ENCODE measurements at places on chromosomes 1 and 21.

GRCh38 chr1:223337174-223337869 is 26.7 kb downstream of the SUSD4 start:
- H3K27ac ChIP-seq, result no peak overlapping the region
- no peaks in the 10 kb centered on the region for H3K27me3 ChIP-seq
- peaks cover 13% of the 10 kb centered on the region for H3K4me1 ChIP-seq
- no peaks in the 10 kb centered on the region for H3K36me3 ChIP-seq

DNA sequence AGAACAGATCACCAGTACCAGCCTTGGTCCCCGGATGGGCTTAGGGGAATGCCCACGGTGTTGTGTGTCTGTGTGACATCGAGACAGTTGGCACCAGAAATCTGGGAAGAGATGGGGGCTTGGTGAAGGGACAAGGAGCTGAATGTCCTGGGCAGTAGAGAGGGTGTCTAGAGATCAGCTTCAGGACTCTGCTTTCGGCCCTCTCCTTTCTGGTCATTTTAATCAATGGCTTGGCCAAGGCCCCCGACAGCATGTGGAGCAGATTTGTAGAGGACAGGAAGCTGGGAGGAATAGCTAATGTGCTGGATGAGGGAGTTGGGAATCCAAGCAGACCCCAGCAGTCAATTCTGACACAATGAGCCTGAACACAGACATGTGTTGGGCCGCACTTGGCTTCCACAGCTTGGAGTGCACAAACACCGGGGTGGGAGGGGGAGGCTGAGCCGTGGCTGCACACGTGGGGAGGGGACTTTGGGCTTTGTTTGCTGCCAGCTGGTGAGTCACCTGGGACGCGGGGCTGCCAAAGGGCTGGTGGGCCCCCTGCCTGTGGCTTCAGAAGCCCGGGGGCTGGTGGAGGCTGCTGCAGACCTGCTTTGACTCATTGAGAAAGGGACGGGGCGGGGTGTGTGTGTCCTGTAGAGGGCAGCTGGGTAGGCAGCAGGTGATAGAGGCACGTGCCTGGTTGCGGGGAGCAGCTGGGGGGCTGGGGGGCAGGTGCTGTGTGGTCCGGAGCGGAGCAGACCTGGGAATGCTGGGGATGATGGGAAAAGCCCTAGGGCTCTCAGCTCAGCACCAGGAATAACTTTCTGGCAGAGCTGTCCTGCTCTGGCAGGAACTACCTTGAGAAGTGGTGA is 20.9 kb downstream of the SLC1A7 start:
- DNase-seq, result peak; percentile 84
- no peak overlapping the region for H3K27ac ChIP-seq
- H3K27me3 ChIP-seq, result no peaks in the 10 kb centered on the region
- H3K4me1 ChIP-seq, result peaks cover 38% of the 10 kb centered on the region
- no peaks in the 10 kb centered on the region for H3K36me3 ChIP-seq
- H3K4me3 ChIP-seq, result no peak overlapping the region

DNA sequence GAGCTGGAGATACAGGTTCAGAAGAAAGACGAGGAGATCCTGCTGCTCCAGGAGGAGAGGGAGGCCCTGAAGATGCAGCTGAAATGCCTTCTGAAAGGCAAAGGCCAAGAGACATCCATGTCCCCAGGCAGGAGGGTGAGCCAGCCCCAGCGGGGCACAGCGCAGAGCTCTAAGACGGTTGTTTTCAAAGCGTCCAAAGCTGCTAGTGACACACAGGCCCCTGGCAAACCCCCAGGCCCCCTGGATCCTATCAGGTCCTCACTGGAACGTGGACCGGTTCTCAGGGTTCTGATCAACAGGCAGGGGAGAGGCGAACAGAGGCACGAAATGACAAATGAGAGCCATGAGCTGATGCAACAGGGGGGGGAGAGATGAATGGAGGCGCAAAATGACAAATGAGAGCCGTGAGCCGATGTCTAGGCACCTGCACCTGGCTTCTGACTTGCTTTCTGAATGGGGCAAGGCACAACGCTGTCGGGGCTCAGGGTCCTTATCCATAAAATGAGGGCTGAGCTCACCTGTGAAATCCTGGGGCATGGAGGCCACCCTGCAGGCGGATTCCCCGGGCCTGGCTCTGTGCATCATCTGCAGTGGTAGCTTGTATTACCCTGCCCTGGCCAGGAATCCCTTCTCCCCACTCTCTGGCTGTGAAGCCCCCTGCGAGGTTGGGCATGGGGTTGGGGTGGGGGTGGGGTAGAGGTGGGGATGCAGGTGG is 9.2 kb downstream of the CCDC27 start:
- H3K36me3 ChIP-seq, result no peaks in the 10 kb centered on the region
- H3K27ac ChIP-seq, result no peak overlapping the region
- H3K4me3 ChIP-seq, result no peak overlapping the region
- no peak for DNase-seq
- H3K27me3 ChIP-seq, result peaks cover 2% of the 10 kb centered on the region

DNA sequence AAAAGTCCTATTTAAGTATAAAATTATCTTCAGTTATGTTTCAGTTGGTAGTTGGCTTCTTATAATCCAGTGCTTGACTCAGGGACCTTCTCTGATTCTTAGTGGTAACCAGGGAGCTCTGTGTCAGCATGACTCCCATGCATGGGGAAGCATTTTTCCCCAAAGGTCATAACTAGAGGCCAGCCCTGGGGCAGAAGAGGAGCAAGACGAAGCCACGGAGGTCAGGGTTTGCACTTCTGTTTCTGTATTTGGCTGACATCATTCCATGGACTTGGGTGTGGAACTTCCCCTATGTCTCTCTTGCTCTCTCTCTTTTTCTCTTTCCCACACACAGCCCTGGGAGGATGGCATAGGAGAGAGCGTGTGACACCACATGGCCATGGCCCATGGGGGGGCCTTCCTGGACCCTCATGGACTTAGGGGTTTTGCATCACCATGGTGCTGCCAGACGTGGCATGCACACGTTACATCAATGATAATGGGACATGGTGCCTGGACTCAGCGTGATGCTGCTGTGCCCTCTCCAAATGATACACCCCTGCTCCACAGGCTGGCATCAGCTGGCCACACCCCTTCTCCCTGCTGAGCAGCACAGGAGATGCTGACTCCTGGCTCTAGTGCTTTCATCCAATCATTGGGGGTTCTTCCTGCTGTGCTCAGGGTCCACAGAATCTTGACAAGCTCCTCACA is 260.5 kb downstream of the KCNJ6 start:
- no peak overlapping the region for H3K4me3 ChIP-seq
- no peaks in the 10 kb centered on the region for H3K4me1 ChIP-seq
- H3K27ac ChIP-seq, result no peak overlapping the region
- no peaks in the 10 kb centered on the region for H3K36me3 ChIP-seq
- H3K27me3 ChIP-seq, result no peaks in the 10 kb centered on the region
- no peak for DNase-seq

DNA sequence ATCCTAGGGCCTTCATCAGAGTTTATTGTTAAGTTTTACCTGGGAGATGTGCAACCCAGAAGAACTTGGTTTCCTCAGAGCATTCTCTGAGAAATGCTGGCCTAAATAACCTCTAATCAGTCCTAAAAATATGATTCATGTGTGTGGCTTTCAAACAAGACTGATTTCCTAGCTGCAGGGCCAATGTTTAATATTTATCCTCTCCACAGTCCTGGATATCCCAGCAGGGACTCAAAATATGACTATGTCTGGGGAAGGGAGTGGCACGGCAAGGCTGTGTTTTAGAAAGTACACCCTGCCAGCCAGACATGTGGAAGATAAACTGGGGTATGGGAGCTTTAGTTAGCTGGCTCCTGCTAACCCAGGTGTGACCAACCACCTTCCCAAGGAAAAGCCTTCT is 26.3 kb downstream of the PLPP3 start:
- no peaks in the 10 kb centered on the region for H3K27me3 ChIP-seq
- no peaks in the 10 kb centered on the region for H3K4me1 ChIP-seq

DNA sequence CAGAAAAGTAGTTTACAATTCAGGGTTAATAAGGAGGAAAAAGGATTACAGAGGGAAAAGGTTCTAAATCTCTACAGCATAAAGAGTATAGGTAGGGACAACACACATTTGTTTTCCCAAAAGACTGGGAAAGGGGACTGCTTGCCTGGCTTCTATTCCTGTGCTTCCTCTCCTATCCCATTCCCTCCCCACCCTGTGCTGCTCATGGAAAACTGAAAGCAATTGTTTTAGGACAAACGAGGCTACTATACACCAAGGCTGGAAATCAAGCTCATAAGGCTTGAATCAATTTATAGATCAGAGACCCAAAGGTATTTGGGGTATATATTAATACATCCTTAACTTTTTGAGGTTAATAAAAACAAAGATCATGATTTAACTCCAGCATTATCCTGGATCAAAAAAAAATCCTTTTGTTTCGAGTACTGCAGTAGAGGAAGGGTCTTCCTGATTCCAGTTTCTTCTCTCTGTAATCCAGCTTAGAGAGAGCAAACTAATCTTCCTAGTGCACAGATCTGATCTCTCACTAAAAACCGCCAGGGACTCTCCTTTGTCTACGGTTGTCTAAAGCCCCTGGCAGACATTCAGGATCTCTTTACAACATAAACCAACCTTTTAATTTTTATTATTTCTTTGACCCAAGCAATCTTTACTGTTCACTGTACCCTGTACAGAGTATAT is 37.4 kb upstream of the A3GALT2 start:
- DNase-seq, result no peak
- H3K4me1 ChIP-seq, result peaks cover 14% of the 10 kb centered on the region
- H3K27ac ChIP-seq, result no peak overlapping the region
- no peaks in the 10 kb centered on the region for H3K27me3 ChIP-seq
- H3K36me3 ChIP-seq, result no peaks in the 10 kb centered on the region
- no peak overlapping the region for H3K4me3 ChIP-seq

DNA sequence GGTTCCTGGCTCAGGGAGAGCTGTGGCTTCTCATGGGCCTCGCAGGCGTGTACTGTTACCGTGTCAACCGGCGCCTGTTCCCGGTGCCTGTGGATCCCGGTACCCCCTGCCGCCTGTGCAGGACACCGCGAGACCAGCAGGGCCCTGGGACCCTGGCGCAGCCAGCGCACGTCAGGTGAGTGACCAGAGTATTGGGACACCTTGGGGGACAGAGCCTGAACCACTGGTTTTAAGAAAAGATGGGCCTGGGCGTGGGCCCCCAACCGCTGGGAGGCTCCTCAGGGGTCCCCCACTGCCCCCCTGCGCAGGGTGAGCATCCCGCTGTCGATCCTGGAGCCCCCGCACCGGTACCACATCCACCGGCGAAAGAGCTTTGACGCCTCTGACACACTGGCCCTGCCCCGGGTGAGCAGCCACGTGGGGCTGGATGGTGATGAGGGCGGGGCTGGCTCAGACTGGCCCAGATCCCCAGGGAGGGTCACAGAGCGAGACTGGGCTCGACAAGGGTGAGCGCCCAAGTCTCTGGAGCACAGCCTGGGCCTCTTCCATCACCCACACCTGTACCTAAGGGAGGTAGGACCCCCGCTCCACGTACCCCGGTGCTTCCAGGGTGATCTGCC is 10.5 kb downstream of the MIIP start:
- peaks cover 34% of the 10 kb centered on the region for H3K36me3 ChIP-seq
- no peak for DNase-seq
- no peaks in the 10 kb centered on the region for H3K27me3 ChIP-seq
- H3K27ac ChIP-seq, result no peak overlapping the region

DNA sequence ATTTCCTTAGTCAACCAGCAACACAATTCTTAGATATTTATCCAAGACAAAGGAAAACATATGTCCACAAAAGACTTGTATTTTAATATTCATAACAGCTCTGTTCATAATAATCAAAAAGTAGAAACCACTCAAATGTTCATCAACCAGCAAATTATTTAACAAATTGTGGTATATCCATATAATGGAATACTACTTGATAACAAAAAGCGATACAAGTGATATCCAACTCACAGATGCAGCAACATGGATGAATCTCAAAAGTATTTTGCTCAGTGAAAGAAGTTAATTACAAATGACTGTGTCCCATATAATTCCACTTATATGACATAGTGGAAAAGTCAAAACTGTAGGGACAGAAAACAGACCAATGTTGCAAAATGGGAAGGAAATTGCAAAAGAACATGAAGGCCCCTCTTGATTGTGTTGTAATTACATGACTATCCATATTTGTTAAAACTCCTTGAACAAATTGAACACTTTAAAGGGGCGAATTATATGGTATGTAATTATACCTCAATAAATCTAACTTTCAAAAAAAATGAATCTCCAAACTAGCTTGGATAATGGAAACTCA is 116.9 kb downstream of the EDEM3 start:
- H3K4me3 ChIP-seq, result no peak overlapping the region
- H3K36me3 ChIP-seq, result no peaks in the 10 kb centered on the region
- no peak for DNase-seq
- H3K27ac ChIP-seq, result no peak overlapping the region
- H3K4me1 ChIP-seq, result no peaks in the 10 kb centered on the region
- no peaks in the 10 kb centered on the region for H3K27me3 ChIP-seq

DNA sequence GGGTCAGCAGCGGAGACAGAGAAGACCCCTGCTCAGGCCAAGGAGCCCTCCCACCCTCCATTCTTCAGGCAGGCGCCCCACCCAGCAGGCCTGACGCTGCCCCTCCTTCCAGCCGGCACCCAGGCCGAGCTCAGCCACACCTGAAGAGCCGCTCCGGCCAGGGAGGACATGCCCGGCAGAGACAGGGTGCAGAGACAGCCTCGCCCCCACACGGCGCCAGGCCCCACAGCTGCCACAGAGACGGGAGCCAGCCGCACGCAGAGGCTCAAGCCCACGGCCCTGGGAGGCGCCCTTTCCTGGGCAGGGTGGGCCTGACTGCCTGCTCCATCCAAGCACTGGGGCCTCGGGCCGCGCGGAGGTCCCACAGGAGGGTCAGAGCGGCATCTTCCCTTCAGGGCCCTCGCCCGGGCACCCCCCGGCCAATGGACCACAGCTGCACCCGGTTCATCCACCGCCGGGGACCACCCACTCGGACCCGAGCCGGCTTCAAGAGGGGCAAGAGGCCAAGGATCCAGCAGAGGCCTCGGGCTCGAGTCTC is 5.2 kb downstream of the TTLL10 start:
- H3K4me3 ChIP-seq, result no peak overlapping the region
- H3K36me3 ChIP-seq, result no peaks in the 10 kb centered on the region
- no peak for DNase-seq

GRCh38 chr1:21913763-21914162 is 23.3 kb downstream of the HSPG2 start:
- no peak overlapping the region for H3K4me3 ChIP-seq
- H3K36me3 ChIP-seq, result no peaks in the 10 kb centered on the region
- no peaks in the 10 kb centered on the region for H3K27me3 ChIP-seq
- no peak for DNase-seq
- no peak overlapping the region for H3K27ac ChIP-seq
- peaks cover 18% of the 10 kb centered on the region for H3K4me1 ChIP-seq

DNA sequence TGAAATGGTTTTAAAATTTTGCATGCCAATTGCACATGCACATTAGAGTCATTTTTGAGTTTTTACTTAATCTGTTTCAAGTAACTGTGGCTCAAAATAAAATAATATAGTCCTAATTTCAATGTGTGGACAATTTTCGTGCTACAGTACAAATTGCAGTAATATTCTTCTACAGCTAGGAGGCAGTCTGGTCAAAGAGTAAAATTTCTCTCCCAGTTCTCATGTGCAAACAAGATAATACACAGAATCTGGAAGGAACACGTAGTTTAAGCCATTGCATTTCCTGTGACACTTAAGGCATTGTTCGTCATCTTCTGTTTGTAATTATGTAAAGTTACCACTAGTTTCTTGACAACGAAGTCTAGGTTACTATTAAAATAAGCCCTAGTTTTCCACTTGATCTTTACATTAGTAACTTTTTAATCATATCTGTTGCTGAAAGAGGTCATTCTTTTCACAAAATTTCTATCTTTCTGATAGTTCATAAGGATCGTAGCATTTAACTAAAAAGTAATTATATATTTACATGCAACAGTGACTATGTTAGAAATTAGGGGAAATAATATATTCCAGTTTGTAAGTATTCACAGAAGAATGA is 28.9 kb downstream of the ODR4 start:
- peak; percentile 60 for DNase-seq
- H3K4me3 ChIP-seq, result no peak overlapping the region
- peaks cover 3% of the 10 kb centered on the region for H3K36me3 ChIP-seq
- no peaks in the 10 kb centered on the region for H3K4me1 ChIP-seq
- no peak overlapping the region for H3K27ac ChIP-seq
- no peaks in the 10 kb centered on the region for H3K27me3 ChIP-seq

All from thymus (tissue), 14 donors.